ENCODE measurements at places on chromosomes 5 and 9.

DNA sequence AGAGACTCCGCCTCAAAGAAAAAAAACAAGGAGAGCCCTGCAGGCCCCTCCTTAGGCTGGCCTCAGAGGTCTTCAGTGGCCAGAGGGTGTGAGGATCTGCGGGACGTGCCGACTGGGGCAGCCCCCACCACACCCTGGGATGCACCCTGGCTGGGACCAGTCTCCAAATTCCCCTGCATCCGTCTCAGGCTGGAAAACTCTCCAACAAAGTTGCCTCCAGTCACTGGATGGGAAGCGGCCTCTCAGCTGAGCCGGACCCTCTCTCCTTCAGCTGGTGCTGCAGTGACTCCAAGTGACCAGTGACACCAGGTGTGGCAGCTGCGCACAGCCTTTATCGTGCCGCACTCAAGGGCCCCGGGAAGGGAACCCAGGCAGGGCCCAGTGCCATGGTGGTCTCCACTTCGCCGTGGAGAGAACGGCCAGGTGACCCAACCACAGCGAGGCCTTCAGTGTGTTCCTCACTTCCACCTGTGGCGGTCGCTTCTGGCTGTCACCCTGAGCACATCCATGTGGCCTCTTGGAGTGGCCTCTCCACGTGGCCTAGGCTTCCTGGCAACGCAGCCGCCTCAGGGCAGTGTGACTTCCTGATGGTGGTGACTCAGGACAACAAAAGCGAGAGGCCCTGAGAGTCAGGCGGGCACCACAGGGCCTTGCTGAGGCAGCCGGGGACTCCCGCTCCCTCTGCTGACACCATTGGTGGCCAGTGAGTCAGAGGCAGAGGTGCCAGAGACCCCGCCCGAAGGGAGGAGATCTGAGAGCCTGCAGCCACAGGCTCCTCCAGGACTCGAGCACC, 19.3 kb upstream of the CAMSAP1 start:
- DNase-seq, result peak; percentile 18

- no peak for DNase-seq
Observed at GRCh38 chr5:11719888-11720481, 184.3 kb downstream of the CTNND2 start.

DNA sequence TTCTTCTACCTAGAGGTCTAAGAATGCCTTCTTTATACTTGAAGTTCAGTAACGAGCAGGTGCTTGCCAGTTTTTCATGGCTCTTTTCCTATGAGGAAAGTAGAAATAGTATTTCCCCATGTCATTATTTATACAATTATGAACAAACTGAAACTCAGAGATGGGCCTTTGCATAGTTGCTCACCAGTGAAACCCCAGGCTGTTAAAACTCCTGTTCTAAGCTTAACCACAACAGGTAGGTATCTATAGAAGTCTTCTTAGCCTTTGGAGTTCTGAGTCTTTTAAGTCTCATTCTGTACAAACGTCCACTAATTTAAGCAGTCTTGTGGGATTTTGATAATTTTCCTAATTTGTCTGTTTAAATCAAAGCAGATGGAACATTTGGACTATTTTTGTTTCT, 90.1 kb downstream of the STARD4 start:
- no peak for DNase-seq

DNA sequence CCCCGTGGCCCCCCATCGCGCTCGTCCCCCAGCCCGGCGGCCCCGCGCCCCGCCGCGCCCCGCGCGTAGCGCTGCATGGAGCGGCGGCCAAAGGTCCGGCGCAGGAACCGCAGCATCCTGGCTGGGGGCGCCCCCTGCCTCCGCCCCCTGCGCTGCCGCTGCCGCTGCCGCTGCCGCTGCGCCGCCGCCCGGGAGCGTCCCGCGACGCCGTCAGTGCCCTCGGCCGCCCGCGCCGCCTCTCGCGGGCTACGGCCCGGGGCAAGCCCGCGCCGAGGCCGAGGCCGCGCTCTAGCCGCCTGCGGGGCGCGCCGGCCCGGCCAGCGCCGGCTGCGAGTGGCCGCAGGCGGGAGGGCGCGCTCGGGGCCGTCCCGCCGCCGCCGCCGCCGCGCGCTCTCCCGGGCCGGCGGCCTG, 523 bp downstream of the EPB41L4B start:
- no peak for DNase-seq

GRCh38 chr5:113969901-113970300, 392.0 kb upstream of the KCNN2 start:
- peak; percentile 4 for DNase-seq

GRCh38 chr9:13082796-13083195, 196.7 kb downstream of the MPDZ start:
- no peak for DNase-seq

GRCh38 chr5:84378961-84379360, 5.7 kb downstream of the EDIL3 start:
- DNase-seq, result no peak

DNA sequence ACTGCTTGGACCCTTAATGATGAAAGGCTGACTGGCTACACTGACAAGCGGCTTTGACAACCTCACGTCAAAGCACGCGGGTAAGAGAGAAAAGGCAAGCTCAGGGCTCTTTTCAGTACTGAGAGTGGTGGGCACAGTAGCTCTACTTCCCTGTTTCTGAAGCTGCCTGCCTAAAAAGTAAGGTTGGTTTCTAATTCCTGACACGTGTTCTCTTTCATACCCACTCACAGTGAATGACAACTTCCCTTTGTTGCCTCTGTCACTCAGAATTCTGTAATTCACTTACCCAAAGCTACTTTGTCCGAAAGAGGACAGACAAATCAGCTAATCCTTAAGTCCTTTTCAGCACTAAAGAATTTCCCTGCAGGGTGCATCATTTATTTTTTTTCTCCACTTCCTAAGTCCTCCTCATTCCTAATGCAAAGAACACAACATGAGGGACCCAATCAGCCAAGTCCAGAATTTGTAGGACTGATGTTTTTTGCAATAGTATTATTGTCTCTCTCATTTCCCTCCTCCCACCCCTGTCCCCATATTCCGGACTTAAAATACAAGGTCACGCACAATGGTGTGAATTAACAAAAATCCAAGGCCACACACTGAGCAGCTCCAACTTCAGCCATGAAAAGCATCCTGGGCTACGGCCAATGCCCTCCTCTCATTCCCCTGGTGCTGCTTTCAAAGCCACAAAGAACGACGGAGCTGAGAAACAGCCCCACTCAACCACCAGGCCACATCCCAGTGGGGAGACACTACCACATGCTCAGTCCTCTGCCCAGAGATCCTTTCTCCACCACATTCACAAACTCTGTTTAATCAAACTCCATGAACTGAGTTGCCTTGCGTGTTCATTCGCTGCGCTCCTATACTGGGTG, 221.0 kb downstream of the TSSK1B start:
- no peak for DNase-seq

- DNase-seq, result peak; percentile 33
Observed at GRCh38 chr5:124630767-124631704, 115.4 kb downstream of the ZNF608 start.

DNA sequence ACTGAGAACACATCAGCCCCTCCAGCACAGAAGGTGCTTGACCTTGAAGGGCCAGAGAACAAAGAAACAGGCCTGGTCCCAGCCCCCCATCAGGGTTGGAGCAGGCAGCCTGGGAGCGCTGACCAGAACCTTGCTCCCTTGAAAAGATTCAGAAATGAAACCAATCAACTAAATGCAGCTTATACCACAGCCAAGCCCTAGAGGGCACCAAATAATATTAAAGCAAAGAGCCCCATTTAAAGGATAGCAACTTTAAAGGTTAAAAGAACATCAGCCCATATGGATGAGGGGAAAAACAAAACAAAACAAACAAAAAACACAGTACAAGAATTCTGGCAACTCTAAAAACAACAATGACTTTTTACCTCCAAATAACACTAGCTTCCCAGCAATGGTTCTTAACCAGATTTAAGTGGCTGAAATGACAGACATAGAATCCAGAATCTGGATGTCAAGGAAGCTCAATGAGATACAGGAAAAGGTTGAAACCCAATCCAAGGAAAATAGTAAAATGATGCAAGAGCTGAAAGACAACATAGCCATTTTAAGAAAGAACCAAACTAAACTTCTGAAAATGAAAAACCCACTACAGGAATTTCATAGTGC, 471.9 kb downstream of the MTRR start:
- no peak for DNase-seq

GRCh38 chr5:44022622-44023021, 366.6 kb downstream of the FGF10 start:
- no peak for DNase-seq

GRCh38 chr5:167264348-167264747, 1027.1 kb upstream of the WWC1 start:
- no peak for DNase-seq

- peak; percentile 68 for DNase-seq
Observed at GRCh38 chr9:136840877-136841645, 1.2 kb upstream of the AJM1 start.
